ENCODE measurements at places on chromosomes 7 and 10.

- no peak for DNase-seq
Observed at GRCh38 chr10:33497338-33497737, 162.9 kb upstream of the NRP1 start.

DNA sequence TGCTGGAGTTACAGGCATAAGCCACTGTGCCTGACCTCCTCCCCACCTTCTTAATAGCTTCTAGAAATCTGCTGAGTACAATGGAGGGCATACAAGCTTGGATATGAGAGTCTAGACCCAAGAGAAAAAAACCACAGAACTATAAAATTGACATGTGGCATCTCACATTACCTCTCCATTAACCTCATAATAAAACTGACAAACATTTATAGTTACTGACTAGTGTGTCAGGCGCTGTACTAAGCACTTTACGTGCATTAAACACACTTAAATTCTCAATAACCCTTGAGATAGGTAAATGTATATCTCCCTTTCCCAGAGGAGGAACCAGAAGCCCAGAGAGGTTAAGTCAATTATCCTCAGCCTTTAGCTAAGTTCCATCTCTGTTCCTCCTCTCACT lies 300.5 kb upstream of the MYO3A start:
- no peak for DNase-seq

DNA sequence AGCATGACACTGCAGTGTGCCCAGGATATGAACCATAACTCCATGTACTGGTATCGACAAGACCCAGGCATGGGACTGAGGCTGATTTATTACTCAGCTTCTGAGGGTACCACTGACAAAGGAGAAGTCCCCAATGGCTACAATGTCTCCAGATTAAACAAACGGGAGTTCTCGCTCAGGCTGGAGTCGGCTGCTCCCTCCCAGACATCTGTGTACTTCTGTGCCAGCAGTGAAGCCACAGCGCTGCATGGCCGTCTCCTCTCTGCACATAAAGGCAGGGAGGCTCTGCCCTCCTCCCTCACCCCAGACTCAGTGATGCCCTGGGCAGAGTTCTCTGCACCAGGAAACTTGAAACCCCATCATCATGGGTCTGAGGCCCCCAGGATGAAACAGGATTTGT lies 70.7 kb upstream of the PRSS58 start:
- no peak for DNase-seq

DNA sequence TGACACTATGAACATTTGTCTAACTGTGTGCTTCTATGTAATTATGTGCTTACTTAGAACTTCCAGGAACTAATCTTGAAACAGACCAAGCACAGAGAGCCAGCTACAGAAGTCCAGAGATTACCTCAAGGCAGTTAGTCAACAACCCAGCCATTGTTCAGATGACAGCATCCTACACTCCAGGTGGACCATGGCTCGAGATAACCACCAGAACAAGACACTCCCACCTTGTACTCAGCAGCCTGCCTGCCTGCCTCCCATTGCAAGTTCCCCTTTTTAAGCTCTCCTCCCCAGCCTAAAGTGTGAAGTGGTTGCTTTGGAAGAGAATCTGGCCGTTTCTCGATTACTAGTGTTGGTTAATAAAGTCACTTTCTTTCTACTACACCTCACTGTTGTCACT lies 1080.6 kb upstream of the LRRN3 start:
- no peak for DNase-seq

- DNase-seq = no peak
Observed at GRCh38 chr10:80144067-80144695, 11.7 kb downstream of the PLAC9 start.

- DNase-seq = no peak
Observed at GRCh38 chr10:131726076-131726880, 174.5 kb upstream of the PPP2R2D start.

Data from stimulated activated CD8-positive, alpha-beta memory T cell treated with anti-CD3 and anti-CD28 coated beads, Interleukin-4, amount 100 ng/mL, for 4 hours (primary cell).